ENCODE measurements at places on chromosomes 5 and 9.

GRCh38 chr5:152113401-152113800 is 188.8 kb upstream of the GLRA1 start:
- peak; percentile 55 for DNase-seq

DNA sequence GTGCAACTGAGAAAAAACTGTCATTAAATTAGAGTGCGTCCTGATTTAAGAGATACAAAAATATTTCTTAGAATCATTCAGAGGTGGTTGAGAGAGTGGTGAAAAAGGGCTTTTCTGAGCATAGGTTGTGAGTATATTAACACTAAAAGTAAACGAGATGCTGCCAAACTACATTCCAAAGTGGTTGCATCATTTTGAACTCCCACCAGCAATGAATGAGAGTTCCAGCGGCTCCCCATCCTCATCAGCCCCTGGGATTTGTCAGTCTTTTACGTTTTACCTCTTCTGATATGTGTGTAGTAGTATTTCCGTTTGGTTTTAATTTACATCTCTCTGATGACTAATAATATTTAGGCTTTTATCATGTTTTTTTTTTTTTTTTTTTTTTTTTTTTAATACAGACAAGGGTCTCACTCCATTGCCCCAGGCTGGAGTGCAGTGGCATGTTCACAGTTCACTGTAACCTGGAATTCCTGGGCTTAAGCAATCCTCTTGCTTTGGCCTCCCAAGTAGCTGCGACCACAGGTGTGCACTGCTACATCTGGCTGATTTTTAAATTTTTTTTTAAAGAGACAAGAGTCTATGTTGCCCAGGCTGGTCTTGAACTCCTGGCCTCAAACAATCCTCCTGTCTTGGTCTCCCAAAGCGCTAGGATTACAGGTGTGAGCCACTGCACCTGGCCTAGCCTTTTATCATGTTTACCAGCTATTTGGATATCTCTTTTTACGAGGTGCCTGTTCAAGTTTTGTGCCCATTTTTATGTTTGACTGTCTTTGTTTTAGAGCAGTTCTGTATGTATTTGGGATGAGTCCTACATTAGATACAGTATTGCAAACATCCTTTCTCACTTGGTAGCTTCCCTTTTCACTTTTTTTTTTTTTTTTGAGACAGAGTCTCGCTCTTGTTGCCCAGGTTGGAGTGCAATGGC is 17.0 kb downstream of the PRRT1B start:
- no peak for DNase-seq

DNA sequence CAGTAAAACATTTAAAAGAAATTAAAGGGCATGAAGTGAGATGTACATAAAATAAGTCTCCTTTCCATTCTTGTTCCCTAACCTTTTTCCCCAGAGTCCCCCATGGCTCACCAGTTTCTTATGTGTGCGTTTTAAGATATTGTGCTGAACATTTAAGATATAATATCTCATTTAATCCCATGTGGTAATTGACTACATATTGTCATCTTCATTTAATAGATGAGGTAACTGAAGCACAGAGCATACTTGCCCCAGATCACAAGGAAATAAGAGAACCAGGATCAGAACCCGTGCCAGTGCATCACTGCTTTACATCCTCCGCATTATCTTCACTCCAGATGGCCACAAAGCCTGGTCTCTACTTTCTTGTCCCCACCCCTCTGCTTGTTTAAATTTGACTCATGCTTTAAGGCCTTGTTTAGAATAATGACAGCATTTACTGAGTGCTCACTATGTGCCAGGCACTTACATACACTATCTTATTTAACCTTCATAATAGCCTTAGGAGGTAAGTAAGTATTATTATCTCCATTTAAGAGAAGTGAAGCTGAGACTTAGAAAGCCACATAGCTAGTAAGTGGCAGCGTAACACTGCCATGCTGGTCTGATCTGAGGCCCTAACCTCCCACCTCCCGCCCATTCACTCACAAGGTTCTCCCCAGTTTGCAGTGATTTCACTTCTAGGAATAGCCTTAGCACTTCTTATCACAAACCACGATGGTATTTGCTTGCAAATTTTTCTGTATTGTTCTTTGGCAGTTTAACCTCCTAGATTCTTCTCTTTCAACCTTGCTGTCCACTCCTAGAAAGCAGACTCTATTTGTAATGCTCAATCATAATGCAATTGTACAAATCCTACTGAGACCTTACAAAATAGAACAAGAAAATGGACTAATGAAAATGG is 78.4 kb upstream of the IL6ST start:
- DNase-seq, result no peak

- DNase-seq, result no peak
These were observed 580 bp upstream of the PRRX2 start for GRCh38 chr9:129664746-129665388.

- DNase-seq, result no peak
These were observed 2.9 kb upstream of the MAT2B start for GRCh38 chr5:163502521-163502920.

DNA sequence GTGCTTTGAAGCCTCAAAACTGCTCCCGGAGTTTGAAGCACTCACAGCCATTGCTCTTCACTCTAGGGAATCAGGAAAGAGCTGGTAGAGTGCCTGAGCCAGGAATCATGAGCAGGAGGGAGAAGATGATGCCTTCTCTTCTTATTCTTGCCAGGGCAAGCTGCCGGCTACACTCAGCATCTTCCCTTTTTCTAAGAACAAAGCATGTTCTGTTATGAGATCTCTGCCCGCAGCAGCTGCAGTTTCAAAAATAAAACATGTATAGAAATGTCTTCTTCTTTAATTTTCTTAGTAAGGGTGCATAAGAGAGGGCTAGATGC is 57.9 kb upstream of the RICTOR start:
- DNase-seq, result no peak

GRCh38 chr5:174601946-174602345 is 122.4 kb upstream of the MSX2 start:
- no peak for DNase-seq

GRCh38 chr9:118961857-118962256 is 407.4 kb downstream of the BRINP1 start:
- DNase-seq, result no peak

- no peak for DNase-seq
These were observed 149.8 kb upstream of the PPP1R26 start for GRCh38 chr9:135329571-135330306.

DNA sequence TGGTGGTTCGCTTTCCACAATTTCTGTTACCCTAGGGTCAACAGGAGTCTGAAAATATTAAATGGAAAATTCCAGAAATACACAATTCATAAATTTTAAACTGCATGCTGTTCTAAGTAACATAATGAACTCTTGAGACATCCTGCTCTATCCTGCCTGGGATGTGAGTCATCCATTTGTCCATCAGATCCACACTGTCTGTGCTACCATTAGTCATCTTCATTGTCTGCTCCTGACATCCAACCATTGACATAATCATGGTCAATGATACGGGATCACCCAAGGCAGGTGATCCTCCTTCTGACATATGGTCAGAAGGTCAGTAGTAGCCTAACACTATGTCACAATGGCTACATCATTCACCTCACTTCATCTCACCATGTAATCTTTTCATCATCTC is 276.7 kb upstream of the KIF2A start:
- no peak for DNase-seq

DNA sequence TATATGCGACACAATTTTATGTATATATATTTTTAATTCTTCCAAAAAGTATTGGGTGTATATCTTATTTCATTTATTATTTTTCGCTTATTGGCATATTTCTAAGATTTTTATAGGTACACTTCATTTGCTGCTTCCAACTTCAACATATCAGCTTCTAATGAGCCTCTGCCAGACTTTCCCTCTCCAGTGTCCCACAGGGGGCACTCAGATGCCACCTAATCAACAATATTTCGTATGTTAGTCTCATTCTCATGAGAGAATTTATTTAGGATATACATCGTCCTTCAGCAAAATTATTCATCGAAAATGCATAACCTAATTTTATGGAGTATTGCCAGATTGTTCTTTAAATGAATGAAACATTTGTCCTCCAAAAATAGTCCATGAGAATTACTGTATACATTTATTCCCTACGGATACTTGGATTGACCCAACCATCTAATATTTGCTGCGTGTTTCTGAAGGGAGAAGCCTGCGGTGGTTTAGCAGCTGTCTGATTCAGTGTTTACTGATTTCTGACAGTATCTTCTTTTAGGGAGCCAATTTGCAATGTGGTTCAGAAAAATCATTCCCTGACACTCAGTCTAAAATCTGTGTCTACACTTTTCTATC is 100.6 kb upstream of the SELENOP start:
- peak; percentile 40 for DNase-seq

GRCh38 chr5:136308212-136308795 is 57.0 kb downstream of the TRPC7 start:
- no peak for DNase-seq

GRCh38 chr5:127555826-127556225 is 38.4 kb downstream of the PRRC1 start:
- DNase-seq, result no peak

- DNase-seq, result no peak
These were observed at the start of gene PFN3 for GRCh38 chr5:177399997-177400868. TSS of gene PFN3 (minus strand) at chr5:177400661. CDS start at chr5:177400576, 85 bp downstream.

DNA sequence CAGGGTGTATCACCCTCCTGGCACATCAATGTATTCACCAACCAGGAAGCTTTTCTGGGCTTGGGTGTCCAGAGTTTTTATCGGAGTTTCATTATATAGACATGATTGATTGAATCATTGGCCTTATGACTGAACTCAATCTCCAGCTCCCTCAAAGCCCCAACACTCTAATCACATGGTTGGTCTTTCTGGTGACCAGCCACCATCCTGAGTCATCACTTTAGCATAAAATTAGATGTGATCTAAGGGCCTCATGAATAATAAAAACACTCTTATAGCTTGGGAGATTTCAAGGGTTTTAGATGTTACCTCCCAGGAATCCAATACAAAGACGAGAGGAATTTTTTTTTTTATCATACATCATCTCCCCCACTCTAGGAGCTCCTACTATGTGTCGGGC is 7.7 kb upstream of the PBX3 start:
- no peak for DNase-seq

- no peak for DNase-seq
These were observed 264.4 kb downstream of the SLCO4C1 start for GRCh38 chr5:102031711-102032110.

- no peak for DNase-seq
These were observed 5.3 kb upstream of the FAM151B start for GRCh38 chr5:80482578-80482977.

- DNase-seq, result no peak
These were observed 1263.3 kb upstream of the CDH9 start for GRCh38 chr5:28301712-28302111.

DNA sequence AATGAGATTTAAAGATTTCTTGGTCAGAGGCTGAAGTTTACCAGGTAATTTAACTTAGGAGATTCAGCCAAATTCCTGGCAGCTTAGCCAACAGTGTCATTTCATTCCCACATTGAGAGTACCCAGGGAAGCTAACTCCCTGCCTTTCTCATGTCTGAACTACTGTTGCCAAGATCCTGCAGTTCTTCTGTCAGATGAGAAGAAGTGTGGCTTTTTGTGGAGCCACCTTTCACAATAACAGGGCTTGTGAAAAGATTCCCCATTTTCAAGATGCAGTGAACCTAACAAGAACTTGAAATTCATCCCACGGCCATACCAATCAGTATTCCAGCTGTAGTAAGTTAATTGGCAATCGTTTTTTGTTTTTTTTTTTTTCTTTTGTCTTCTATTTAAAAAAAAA is 176.4 kb downstream of the XRCC4 start:
- no peak for DNase-seq

GRCh38 chr9:38650564-38650963 is 30.2 kb upstream of the ANKRD18A start:
- DNase-seq, result no peak

- DNase-seq, result no peak
These were observed 500.3 kb upstream of the RORB start for GRCh38 chr9:73996844-73997243.

DNA sequence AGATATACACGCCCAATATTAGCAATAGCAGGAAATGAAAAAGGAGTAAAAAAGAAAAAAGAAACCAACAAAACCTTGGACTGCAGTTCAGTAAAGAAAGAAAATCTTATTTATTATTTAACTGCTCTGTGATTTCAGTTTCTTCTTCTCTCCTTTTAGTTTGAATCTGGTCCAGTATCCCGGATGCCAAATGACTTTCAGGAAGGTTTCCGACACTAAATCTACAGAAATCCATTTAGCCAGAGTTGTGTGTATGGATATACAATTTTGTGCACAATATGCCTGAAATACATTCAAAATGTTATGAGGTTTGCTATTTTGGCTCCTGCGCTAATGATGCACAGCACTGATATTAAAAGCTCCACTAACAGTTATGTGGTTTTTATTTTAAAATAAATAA is 64.5 kb downstream of the FBXL7 start:
- DNase-seq, result no peak

GRCh38 chr9:89413963-89414638 is 83.8 kb downstream of the SEMA4D start:
- no peak for DNase-seq

DNA sequence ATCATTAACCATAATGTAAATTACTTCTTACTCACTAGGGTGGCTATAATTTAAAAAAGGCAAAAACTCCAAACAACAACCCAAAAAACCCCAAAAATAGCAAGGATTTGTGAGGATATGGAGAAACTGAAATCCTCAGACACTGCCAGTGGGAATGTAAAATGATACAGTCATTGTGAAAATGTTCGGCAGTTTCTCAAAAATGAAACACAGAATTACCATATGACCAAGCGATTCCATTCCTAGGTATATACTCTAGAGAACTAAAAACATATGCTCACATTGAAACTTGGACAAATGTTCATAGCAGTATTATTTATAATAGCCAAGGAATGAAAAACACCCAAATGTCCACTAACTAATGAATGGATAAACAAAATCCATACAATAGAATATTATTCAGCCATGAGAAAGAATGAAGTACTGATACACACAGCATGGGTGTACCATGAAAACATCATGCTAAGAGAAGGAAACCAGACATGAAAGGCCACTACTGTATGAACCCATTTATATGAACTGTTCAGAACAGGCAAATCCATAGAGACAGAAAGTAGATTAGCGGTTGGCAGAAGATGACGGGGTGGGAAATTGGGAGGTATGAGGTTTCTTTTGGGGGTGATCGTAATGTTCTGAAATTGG is 119.1 kb downstream of the MAPKAP1 start:
- no peak for DNase-seq

DNA sequence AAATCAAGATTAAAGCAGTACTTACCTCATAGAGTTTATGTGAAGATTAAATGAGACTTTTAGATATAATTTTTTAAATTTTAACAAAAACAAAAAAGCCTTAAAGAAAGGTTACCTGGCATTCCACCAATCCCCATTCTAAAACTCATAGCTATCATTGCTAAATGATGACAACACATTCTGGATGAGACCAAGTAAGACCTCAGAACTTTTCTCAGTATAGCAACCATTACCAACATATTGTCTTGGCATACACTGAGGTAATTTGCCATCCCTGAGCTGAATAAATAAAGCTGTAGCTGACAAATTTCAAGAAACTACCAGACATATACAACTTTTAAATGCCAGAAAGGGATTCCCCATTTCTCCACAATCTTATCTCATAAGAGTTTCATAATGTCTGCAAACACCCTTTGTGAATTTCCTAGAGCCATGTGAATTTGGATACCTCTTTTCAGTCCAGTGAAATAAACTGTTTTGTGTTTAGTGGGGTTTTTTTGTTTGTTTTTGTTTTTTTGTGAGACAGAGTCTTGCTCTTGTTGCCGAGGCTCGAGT is 29.5 kb downstream of the RANBP3L start:
- no peak for DNase-seq

- no peak for DNase-seq
These were observed 72.4 kb downstream of the HABP4 start for GRCh38 chr9:96522366-96522765.

Measured in stimulated activated CD8-positive, alpha-beta memory T cell treated with anti-CD3 and anti-CD28 coated beads, Interleukin-4, amount 100 ng/mL, for 48 hours (primary cell).